Epithelial cell of esophagus (primary cell): ENCODE measurements at places on chromosomes 16 and 17.

GRCh38 chr16:50696575-50697420 lies 3.4 kb downstream of the NOD2 start:
- DNase-seq: peak; percentile 98

- DNase-seq: peak; percentile 46
Measured at GRCh38 chr16:81263470-81264220, 25.2 kb downstream of the BCO1 start.

- DNase-seq: peak; percentile 65
Measured at GRCh38 chr16:87581857-87582215, 20.5 kb upstream of the JPH3 start.

DNA sequence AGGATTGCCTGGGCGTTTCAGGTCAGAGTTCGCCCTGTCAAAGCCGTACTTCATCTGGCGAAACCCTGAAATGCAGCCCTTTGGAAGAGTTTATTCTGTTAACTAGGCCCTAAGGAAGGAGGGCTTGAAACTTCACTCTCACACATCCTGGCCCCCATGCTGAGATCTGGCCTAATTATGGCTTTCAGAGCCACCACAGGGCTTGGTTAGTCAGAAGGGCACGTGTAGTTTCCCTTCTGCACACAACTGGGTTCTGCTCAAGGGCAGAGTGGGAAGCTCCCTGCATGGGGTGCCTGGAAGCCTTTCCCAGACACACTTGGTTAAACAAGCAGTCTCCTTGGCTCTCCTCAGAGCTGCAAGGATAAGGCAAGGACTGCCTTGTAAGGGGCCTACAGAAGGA lies 397.3 kb downstream of the SHISA9 start:
- no peak for DNase-seq

- no peak for DNase-seq
Measured at GRCh38 chr16:77657016-77657415, 65.3 kb upstream of the NUDT7 start.

GRCh38 chr17:79276821-79277220 lies 202.2 kb downstream of the ENGASE start:
- no peak for DNase-seq

GRCh38 chr16:2331199-2331930 lies 9.2 kb downstream of the ABCA3 start:
- no peak for DNase-seq

- peak; percentile 77 for DNase-seq
Measured at GRCh38 chr17:2174468-2175293, 119.8 kb downstream of the HIC1 start.

GRCh38 chr17:74744714-74745547 lies 3.5 kb upstream of the NHERF1 start:
- DNase-seq: peak; percentile 74

GRCh38 chr17:77164483-77165091 lies 23.8 kb downstream of the SEC14L1 start:
- DNase-seq: no peak

- no peak for DNase-seq
Measured at GRCh38 chr16:57689762-57690558, 4.6 kb upstream of the DRC7 start.

DNA sequence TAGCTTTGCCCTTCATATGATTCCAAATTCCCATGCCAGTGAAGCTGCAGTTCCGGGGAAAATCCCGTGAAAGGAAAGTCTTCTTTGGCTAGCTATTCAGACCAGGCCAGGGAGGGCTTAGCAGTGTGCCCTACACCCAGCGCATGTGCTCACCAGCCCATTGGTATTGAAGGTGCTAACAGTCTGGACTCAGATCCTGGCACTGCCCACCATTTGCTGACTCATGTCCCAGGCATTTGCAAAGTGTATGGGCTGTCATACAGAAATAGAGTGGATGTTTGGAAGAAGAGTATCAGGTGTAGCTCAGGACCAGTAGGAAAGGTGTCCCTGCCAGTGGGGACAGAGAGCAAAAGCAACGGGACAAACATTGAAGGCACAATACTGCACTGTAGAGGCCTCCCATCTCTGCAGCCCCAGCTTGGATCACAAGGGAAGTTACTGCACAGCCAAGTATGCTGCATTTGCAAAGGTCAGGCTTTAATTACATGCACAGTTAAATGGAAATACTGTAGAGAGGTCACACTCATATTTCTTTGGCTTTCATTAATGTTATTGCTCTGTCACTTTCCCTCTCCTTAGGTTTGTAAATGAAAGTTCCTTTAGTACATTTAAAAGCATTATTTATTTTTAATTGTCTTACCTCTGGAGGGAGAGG lies 220.0 kb downstream of the IRX3 start:
- DNase-seq: peak; percentile 38

GRCh38 chr17:58254803-58255202 lies 16.4 kb downstream of the LPO start:
- DNase-seq: no peak

GRCh38 chr16:75060723-75061122 lies 55.9 kb downstream of the LDHD start:
- DNase-seq: no peak

DNA sequence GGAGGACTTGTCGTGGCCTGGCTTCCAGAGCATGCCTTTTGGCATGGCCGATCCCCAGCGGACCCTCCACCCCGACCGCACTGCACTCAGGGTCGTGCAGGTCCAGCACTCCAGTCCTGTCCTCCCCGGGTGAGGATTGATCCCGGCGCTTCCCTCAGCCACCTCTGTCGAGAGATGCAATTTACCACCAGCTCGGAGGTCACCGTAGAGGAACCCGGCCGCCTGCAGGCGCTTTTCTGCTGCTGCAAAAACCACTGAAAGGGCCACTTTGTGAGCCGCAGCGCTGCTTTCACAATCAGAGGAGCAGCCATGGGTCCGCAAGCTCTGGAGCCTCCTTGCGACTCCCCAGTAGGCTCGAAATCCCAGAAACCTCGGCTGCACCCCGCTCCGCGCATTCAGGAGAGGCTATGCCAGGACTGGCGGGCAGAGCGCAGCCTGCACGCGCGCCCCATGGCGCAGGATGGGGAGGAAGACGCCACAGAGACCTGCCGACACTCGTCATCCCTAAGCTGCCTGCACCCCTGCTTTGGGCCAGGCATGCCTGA lies 134.2 kb downstream of the HS3ST2 start:
- DNase-seq: no peak

- peak; percentile 31 for DNase-seq
Measured at GRCh38 chr16:57264950-57265371, 19.5 kb downstream of the PLLP start.

GRCh38 chr17:57943140-57943539 lies 12.1 kb downstream of the CUEDC1 start:
- peak; percentile 28 for DNase-seq

DNA sequence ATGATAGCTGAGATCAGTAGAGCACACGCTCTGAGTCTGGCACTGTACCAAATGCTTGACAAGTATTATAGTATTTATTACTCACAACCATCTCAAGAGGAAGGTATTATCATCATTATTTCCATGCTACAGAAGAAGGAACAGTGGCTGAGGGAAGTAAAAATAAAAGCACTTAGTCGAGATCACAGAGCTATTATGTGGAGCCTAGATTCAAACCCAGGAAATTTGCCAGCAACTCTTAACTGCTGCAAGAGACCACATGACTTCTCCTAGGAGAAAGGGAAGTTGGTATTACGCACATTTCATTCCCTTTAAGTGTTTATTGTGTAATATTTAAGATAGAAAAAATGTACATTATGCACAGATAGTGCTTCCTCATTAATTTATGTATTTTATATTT lies 1.0 kb upstream of the RHOT1 start:
- DNase-seq: peak; percentile 70

- DNase-seq: peak; percentile 36
Measured at GRCh38 chr17:70073310-70073709, 1.7 kb upstream of the KCNJ16 start.

DNA sequence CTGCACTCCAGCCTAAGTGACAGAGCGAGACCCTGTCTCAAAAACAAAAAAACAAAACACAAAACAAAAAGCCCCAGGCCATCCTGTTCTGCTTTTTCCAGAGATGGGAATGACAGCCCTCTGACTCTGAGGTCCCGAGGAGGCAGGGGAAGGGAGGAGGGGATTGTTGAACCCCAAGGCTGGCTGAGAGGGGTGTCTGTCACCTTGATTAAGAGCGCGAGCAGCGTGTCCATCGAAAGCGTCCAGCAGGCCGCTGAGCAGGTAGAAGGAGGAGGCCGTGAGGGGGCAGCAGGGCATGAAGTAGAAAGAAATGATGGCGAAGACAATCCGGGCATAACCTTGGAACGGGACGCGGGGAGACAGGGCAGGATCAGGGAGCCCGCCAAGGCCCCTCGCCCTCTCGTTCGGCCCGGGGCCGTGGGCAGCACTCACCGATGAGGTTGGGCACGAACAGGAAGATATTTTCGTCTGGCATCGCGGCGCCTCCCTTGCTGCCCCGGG lies 593 bp downstream of the CDIPT start:
- peak; percentile 25 for DNase-seq

GRCh38 chr16:52312716-52313115 lies 234.2 kb downstream of the TOX3 start:
- no peak for DNase-seq

DNA sequence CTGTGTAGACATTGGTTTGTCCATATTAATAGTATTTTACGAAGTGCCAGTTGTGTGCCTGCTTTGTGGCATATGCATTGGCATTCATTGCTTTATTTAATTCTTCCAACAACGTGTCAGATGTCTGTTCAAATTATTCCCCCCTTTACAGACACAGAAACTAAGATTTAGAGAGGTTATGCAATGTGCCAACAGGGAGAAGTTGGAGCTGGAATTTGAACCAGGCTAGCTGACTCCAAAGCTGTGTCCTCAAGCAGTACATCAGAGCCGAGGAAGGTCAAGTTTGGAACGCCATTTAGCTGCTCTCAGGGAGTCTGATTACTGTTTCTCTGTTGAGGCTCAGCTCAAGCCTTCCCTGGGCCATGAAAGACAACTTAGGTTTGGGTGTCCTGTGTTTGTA lies 232.3 kb downstream of the WWOX start:
- no peak for DNase-seq

DNA sequence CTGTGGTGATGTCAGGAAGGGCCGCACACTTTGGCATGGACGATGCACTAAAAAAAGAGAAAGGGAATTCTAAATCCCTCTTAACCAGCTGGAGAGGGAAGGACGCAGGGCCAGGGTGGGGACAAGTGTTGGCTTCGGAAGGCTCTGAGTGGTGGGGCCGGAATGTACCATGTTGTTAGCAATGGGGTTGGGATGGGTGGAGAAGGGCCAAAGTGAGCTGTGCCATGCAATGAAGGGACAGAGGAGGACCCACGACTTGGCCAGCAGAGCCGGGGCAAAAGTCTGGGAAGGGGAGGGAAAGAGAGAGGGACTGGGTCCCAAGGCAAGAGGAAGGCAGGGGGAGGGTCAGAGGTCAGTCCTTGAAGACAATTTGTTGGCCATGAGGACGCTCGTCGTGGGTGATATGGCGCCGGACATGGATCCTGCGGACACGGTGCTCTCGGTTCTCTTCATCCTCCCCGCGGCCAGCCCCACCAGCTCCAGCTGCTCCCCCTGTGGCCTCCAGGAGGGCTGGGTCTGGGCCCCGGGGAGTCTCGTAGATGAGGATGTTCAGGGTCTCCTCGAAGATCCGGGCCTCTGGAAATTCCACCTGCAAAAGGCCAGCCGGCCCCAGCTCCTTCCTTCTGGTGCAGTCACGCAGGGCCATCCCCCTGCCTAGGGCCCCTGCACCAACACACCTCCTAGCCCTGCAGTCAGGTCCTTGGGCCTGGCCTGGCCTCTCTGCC lies 6.4 kb downstream of the ASPHD1 start:
- DNase-seq: no peak

DNA sequence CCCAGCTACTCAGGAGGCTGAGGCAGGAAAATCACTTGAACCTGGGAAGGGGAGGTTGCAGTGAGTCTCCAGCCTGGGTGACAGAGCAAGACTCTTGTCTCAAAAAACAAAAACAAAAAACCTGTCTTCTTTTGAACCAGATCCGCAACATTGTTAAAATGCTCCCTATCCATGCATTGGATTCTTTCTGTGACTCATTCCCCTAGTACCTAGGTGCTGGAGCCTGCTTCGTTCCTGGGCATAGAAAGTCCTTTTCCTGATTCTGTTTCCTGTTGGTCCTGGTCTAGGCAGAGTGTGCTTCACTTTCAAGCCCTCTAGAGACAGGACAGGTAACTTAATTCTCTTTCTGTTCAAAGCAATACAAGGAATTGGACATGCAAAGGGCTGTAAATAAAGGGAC lies 5.2 kb downstream of the EPN2 start:
- peak; percentile 78 for DNase-seq

DNA sequence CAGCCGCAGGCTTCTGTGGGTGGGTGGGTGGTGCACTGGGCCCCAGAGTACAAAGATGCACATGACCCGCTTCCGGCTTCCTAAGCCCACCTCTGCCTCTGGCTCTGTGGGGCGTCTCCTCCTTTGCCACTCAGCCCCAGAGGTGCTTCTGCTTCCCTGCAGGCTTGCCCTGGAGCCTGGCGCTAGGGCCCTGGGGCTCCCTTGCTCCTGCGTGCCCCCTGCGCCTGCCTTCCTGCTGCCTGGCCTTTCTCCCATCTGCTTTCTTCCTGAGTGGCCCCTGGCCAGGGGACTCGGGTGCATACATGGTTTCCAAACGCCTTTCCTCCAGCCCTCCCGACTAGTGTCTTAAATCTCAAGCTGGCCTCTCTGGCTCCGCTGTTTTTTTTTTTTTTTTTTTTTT lies 3.4 kb downstream of the WWOX start:
- no peak for DNase-seq

- no peak for DNase-seq
Measured at GRCh38 chr16:66421891-66422290, 5.2 kb upstream of the BEAN1 start.

DNA sequence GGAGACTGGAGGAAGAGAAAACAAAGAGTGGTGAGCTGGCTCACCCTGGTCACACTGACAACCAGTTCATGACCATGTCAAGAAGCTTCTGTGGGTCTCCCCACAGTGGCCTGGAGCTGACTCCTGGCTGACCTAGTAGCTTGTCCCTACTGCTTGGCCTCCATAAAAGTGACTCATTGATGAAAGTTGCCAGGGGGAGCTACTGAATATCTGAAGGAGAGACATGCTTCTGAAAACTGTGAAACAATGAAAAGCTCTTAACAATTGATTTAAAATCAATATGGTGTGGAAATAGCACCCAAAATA lies 22.0 kb downstream of the SMPD3 start:
- peak; percentile 17 for DNase-seq

DNA sequence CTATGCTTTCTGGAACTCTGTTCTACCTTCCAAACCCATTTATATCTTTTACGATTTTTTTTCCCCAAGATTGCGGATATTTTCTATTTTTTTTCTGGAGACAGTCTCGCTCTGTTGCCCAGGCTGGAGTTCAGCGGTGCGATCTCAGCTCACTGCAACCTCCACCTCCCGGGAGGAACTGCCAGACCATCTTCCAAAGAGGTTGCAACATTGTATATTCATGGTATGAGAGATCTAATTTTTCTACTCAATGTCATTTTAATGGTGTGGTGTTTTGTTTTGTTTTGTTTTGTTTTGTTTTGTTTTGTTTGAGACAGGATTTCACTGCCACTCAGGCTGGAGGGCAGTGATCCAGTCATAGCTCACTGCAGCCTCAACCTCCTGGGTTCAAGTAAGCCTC lies 8.5 kb upstream of the BMERB1 start:
- DNase-seq: no peak
